ENCODE measurements at places on chromosomes 11 and 22.

- DNase-seq, result no peak
These were observed 356.1 kb downstream of the RAB38 start for GRCh38 chr11:87819151-87819550.

DNA sequence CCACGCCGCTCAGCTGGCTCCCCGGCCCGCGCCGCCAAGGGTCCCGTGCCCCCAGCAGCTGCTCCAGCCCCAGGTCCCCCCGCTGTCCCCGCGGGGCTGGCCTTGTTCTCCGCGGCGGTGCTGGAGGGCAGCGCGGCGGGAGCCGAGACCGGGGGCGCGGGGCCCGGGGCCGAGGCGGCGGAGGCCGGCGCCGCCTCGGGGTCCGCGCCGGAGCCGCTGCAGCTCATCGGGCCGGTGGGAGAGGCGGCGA is 128 bp downstream of the TAF10 start:
- no peak for DNase-seq

GRCh38 chr22:40199223-40199622 is 21.5 kb downstream of the TNRC6B start:
- no peak for DNase-seq

GRCh38 chr22:46910624-46911023 is 148.2 kb downstream of the TBC1D22A start:
- no peak for DNase-seq

DNA sequence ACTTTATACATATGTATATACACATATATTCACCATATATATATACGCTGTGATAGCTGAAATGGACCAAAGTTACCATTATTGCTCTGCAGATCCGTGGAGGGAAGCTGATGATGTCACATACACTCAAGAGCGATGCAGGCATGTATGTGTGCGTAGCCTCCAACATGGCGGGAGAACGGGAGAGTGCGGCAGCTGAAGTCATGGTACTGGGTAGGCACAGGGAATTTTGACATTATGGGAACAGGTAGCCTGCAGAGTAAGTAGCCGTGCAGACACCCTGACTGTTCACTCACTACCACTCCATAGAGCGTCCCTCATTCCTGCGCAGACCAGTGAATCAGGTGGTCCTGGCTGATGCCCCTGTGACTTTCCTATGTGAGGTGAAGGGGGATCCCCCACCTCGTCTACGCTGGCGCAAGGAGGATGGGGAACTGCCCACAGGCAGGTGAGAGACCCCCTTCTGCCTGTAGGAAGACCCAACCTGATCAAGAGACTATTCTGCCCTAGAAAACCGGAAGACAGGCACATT is 4.7 kb downstream of the ROBO3 start:
- no peak for DNase-seq

GRCh38 chr11:124079631-124080326 is 35.5 kb upstream of the VWA5A start:
- no peak for DNase-seq

DNA sequence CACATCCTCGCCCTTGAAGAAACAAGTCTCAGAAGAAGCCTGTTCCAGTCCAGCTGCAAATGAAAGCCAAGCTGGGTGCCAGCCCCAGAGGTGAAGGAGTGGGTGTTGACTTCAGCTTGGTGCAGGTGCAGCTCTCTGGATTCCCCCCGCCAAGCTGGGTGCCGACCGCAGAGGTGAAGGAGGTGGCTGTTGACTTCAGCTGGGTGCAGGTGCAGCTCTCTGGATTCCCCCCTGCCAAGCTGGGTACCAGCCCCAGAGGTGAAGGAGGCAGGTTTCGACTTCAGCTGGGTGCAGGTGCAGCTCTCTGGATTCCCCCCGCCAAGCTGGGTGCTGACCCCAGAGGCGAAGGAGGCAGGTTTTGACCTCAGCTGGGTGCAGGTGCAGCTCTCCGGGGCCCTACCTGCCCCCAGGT is 1234.0 kb downstream of the TBC1D22A start:
- no peak for DNase-seq

- DNase-seq, result no peak
These were observed 100.7 kb upstream of the ANO3 start for GRCh38 chr11:26231252-26231661.

- peak; percentile 38 for DNase-seq
These were observed 199.7 kb downstream of the C11orf91 start for GRCh38 chr11:33500861-33501479.

GRCh38 chr11:17558025-17558780 is 11.1 kb downstream of the OTOG start:
- no peak for DNase-seq

GRCh38 chr11:26904132-26904531 is 89.8 kb upstream of the FIBIN start:
- DNase-seq, result no peak

- DNase-seq, result peak; percentile 64
These were observed 204.9 kb downstream of the CSNK2A3 start for GRCh38 chr11:11148104-11148509.

DNA sequence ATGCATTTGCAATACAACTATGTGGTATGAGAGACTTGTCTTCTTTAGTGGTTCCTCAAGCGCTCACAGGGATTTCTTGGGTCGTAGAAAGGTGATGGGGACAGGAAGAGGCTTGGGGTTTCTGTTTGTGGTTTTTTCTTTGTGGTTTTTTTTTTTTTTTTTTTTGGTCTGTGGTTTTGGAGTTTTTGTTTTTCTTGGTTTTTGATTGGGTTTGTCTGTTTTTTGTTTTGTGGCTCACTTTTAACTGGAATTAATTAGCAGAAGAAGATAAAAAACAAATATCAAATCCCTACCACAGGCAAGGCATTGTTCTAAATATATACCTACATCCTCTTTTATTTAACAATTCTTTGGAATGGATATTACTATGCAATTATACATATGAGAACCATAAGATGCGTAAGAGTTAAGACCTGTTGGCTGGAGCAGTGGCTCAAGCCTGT is 5.5 kb downstream of the TTC28 start:
- peak; percentile 35 for DNase-seq

- DNase-seq, result no peak
These were observed 150.2 kb downstream of the TYR start for GRCh38 chr11:89327885-89328284.

Measured in ACHN (cell line).